ENCODE measurements at places on chromosomes 3 and 15. TPM values are rescaled to one million over a fixed set of nuclear protein-coding genes. Genes with fewer than 3 reads are reported as not detected.

SERPINI1 gene
- 1.7 TPM for total RNA-seq

RBPMS2 gene
- total RNA-seq: not detected

ARHGAP31 gene
- 3.8 TPM for total RNA-seq

OTOL1 gene
- not detected for total RNA-seq

FANCD2OS gene
- not detected for total RNA-seq

RARB gene
- total RNA-seq: 10.3 TPM

LRTM1 gene
- not detected for total RNA-seq

TGM5 gene
- not detected for total RNA-seq

MLF1 gene
- 12.9 TPM for total RNA-seq

AGTR1 gene
- total RNA-seq: 2.9 TPM

DTX3L gene
- 12.1 TPM for total RNA-seq

OXTR gene
- 0.57 TPM for total RNA-seq

GCSAM gene
- total RNA-seq: not detected
